H1 (cell line): ENCODE measurements at places on chromosomes 1 and 21. TPM values are rescaled to one million over a fixed set of nuclear protein-coding genes. Genes with fewer than 3 reads are reported as not detected.

Gene DNALI1
- 9.5 and 11.3 TPM in 2 replicates for total RNA-seq

Gene HSPB7
- not detected in 2 replicates for total RNA-seq

Gene OR2L13
- total RNA-seq = not detected in 2 replicates

Gene PYHIN1
- not detected in 2 replicates for total RNA-seq

- DNase-seq = peak; percentile 7
Measured at GRCh38 chr1:28437924-28438699, 67.7 kb upstream of the RCC1 start.

GRCh38 chr1:56444960-56445646, 134.3 kb downstream of the PLPP3 start:
- DNase-seq = no peak

GRCh38 chr1:59220356-59220755, 76.5 kb upstream of the FGGY start:
- no peak for DNase-seq

DNA sequence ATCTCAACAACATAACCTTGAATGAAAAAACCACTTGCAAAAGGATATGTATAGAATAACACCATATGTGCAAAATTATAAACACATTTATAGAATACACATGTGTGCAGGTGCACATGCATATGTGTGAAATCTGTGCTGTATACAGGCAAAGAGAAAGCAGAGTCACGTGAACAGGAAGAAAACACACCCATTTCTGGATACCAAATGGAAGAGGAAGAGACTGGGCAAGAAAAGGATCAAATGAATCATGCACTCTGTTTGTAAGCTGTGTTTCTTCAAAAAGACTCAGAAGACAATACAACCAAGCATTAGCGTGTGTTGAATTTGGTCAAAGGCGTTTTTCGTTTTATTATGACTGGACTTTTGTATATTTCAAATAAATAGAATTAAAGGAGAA, 111.3 kb upstream of the ERG start:
- no peak for DNase-seq

DNA sequence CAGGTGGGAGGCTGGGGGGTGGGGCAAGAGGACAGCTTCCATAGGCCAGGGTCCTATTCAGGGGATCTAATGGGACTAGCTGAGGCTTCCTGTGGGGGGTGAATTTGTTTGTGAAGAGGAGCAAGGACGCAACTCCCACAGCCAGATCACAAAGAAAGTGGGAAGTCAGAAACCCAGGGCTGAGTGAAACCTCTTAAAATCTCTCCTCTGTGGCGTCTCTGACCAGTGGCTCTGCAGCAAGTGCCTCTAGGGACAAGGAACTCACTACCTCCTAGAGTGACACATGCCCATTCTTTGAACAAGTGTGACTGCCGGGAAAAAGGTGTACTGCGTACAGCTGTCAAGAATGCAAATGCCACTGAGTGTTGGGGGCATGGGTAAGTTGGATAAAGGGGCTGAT, 187.9 kb downstream of the HIVEP3 start:
- no peak for DNase-seq

DNA sequence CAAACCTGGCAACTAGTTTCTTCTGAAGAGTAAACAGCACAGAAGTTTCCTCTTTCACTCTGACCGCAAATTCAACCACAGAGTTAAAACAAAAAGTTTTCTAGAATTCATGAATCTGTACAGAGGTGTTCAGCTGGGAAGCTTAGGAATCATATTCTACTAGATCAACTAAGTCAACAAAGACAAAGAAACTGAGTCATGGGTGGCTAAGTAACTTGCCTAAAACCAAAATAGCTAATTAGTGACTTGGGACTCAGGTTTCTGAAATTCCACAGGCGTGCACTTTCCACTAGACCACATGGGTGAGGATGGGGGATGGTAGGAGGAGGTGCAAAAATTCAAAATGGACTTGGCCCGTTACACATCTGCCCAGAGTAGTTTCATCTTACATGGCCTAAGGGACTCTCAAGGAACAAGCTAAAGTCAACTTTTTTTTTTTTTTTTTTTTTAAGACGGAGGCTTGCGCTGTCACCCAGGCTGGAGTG, 25.8 kb downstream of the PTPN14 start:
- DNase-seq = no peak
